Panc1 (cell line): ENCODE measurements at places on chromosomes 13 and 19. TPM values are rescaled to one million over a fixed set of nuclear protein-coding genes. Genes with fewer than 3 reads are reported as not detected.

GRCh38 chr19:35908010-35908441 lies at the start of gene TYROBP:
TSS of gene TYROBP (minus strand) at chr19:35908295. CDS start at chr19:35908228, 67 bp downstream.
- no peak for DNase-seq
- H3K27ac ChIP-seq = no peak within 1 kb of the TSS
- H3K27me3 ChIP-seq = no peaks in the 10 kb centered on the region

PRTN3 gene
- 1.5 TPM for total RNA-seq

KIR3DL1 gene
- not detected for total RNA-seq

- H3K36me3 ChIP-seq = no peaks in the 10 kb centered on the region
- H3K27me3 ChIP-seq = peaks cover 2% of the 10 kb centered on the region; the same call in 1 of the 2 replicates
These were observed 41.6 kb upstream of the CHST8 start for GRCh38 chr19:33580026-33580644.

- H3K27me3 ChIP-seq = no peaks in the 10 kb centered on the region
- no peak for DNase-seq
These were observed 11.8 kb upstream of the DIAPH3 start for GRCh38 chr13:60175571-60175970.

- no peaks in the 10 kb centered on the region for H3K4me1 ChIP-seq
- no peak overlapping the region for H3K27ac ChIP-seq
- no peak overlapping the region for H3K4me3 ChIP-seq
These were observed 74.7 kb upstream of the TEX29 start for GRCh38 chr13:111245576-111246384.

MEIOSIN gene
- total RNA-seq = not detected

- no peaks in the 10 kb centered on the region for H3K27me3 ChIP-seq
- no peaks in the 10 kb centered on the region for H3K4me1 ChIP-seq
- no peak overlapping the region for H3K27ac ChIP-seq
- no peak for DNase-seq
- no peak overlapping the region for H3K4me3 ChIP-seq
These were observed 192.4 kb downstream of the NUFIP1 start for GRCh38 chr13:44796597-44797490.

NDUFS7 gene
- 73.0 TPM for total RNA-seq

GRCh38 chr19:3420909-3421619 lies 54.7 kb downstream of the NFIC start:
- no peaks in the 10 kb centered on the region for H3K27me3 ChIP-seq
- no peak for DNase-seq
- H3K36me3 ChIP-seq = no peaks in the 10 kb centered on the region
- H3K4me1 ChIP-seq = no peaks in the 10 kb centered on the region; the same call in 1 of the 2 replicates

DNA sequence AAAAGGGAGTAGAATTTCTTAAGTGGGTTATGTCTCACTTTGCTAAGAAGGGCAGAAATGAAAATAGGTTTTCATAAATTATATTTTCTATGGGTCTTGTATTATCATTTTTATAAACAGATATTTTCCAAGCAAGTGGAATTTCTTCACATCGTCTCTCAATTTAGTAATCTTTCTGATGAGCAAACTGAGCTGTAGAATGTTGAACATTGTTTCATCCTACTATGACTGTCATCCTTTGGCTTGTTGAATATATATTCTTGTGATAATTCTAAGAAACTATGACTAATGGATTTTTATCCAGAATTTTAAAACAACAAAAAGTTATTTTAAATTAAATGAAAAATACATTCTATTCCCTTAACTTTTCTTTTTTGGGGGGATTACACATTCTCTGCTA lies 313.8 kb downstream of the ENOX1 start:
- H3K36me3 ChIP-seq = no peaks in the 10 kb centered on the region
- no peak overlapping the region for H3K4me3 ChIP-seq
- no peaks in the 10 kb centered on the region for H3K4me1 ChIP-seq
- no peaks in the 10 kb centered on the region for H3K27me3 ChIP-seq
- H3K27ac ChIP-seq = no peak overlapping the region

DNA sequence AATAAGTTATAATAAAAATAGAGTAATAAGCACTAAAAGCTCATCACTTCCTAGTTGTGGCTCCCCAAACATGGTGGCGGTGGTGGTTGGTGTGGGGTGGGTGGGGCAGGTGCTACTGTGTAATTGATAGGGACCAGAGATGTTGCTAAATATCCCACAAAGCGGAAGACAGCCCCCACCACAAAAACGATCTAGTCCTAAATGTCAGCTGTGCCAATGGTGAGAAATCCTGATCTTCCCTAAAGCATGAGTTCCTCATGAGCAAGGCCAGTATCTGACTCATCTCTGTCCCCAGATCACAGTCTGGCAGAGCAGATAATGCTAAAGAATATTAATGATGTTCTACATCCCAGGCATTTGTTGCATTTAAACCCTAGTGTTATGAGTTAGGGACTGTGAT lies 1.9 kb upstream of the EDDM13 start:
- no peaks in the 10 kb centered on the region for H3K27me3 ChIP-seq
- H3K36me3 ChIP-seq = no peaks in the 10 kb centered on the region
- no peak for DNase-seq
- no peaks in the 10 kb centered on the region for H3K4me1 ChIP-seq
- H3K4me3 ChIP-seq = no peak overlapping the region

DNA sequence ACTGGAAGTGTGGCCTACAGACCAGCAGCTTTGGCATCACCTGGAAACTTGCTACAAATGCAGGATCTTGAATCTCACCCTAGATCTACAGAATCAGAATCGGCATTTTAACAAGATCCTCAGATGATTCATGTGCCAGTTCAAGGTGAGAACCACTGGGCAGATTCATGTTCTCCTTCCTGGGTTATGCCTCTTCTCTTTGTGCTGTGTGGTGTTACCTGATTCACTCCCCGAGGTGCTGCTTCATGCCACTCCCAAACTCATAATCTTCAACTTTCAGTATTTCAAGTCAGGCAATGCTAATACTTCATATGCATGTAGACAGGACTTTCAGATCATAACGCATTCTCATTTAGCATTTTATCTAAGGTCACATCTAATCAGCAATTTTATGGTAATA lies 427.7 kb downstream of the FOXO1 start:
- H3K4me1 ChIP-seq = no peaks in the 10 kb centered on the region
- no peak overlapping the region for H3K27ac ChIP-seq
- no peaks in the 10 kb centered on the region for H3K27me3 ChIP-seq
- no peaks in the 10 kb centered on the region for H3K36me3 ChIP-seq
- DNase-seq = no peak

DNA sequence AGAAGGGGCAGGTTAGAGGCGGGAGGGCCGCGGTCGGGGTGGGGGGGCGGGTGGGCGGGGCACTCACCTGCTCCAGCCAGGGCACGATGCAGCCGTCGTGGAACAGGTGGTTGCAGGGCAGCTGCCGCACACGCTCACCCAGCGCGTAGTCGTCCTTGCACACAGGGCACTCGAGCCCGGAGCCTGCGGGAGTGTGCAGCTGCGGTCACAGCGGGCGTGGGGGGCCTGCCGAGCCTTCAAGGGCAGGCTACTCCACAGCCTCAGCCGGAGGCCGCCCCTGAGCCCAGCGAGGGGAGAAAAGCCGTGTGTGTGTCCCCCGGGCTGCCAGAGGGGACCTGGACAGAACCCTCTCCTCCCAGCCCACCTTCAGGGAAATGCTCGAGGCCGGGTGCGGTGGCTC lies 8.6 kb downstream of the FGF22 start:
- no peak for DNase-seq
- H3K4me1 ChIP-seq = no peaks in the 10 kb centered on the region
- no peaks in the 10 kb centered on the region; the same call in none of the 2 replicates for H3K36me3 ChIP-seq
- H3K27ac ChIP-seq = no peak overlapping the region

GRCh38 chr19:28642787-28643683 lies 569.9 kb downstream of the UQCRFS1 start:
- no peaks in the 10 kb centered on the region for H3K4me1 ChIP-seq
- H3K36me3 ChIP-seq = no peaks in the 10 kb centered on the region
- no peak overlapping the region for H3K27ac ChIP-seq
- H3K4me3 ChIP-seq = no peak overlapping the region
- no peaks in the 10 kb centered on the region for H3K27me3 ChIP-seq

PSG11 gene
- not detected for total RNA-seq
